NB4 (cell line): ENCODE measurements at places on chromosomes 1 and 21.

DNA sequence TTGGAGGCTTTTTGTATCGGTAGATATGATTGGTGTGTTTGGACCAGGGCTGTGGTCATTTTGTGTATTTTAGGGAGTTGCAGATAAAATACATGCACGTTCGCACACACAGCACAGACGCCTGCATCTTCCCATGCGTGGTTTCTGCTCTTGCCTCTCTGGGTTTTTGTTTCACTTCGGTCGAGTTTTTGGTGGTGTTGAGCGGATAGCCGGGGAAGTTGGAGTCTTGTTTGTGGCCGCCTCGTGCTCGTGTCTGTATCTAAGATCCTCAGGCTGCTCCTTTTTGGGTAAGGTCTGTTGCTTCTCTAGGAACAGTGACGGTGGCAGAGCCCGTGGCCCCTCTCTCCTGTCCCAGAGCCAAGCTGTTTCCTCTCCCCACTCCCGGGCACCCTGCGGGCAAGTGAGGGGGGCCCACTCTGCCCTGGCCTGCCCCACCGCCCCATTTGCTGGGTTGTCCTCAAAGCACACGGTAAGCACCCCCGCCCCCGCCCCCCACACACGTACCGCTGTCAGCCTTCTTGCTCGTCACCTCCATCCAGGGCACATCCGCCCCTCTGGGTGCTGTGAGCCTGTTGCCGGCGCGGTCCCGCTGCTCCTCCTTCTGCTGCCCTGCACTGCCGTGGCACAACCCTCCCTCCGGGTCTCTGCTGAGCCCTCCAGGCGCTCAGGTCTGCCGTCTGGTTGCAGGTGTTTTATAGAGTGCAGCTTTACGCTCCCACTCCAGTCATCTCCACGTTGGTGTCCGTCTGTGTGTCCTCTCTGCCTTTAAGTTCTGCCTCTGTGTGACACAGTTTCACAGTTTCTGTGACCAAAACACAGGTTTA is 51.9 kb downstream of the AGPAT3 start:
- peak; percentile 79 for DNase-seq

DNA sequence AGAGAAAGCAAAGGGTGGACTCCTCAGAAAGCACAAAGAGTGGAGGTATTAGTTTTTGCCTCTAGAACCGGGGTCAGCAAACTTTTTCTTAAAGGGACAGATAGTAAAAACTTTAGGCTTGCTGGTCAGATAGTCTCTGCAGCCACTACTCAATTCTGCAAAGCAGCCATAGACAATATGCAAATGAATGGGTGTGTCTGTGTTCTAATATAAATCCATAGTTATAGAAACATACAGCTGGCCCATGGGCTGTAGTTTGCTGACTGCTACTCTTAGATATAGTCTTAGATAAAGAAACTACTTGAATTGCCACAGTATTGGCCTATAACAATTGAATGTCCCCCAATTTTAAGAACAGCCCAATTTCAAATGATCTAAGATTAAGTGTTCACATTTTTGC is 101.6 kb upstream of the CACHD1 start:
- no peak for DNase-seq

DNA sequence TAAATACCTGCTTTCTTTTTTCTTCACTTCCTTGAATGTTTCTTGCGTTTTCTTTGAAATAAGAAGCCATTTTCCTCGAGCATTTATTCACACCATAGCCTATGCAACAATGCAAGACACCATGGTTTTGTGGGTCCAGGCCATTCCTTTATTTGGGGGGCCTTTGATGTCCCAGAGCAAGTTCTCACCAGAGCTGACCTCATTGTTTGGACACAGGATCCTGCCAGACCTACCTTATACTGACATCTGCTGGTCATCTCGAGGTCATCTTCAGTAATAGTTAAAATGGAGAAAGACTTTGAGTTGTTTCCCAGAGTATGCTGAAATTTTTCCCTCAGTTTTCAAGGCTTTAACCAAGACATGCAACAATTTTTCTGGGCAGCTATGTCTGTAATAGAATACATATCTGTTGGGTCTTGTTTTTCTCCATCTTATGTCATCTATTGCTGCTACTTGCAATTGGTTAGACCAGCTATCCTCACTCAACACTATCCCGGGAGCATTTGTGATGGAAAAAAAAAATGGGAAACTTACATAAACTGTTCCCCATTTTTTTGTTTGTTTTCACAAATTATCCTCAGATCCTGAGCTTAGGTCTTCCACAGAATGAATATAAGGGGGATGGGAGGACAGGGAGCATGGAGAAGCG is 34.0 kb upstream of the BACE2 start:
- DNase-seq: peak; percentile 36

DNA sequence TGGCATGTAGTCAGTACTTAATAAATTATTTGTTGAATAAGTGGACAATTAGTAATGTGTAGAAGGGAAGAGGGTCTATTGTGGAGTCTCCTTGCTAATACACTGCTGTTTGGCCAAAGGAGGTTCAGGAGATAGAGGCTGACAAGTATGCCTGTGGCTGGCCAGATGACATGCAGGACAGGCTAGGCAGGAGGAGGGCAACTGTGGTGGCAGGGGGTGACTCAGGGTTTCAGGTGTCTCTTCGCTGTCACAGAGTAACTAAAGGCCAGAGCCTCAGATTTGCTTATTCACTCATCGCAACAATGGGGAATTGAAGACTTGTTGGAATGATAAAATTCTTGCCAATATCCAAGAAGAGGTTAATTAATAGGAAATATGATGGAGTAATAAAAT is 33.1 kb downstream of the THRAP3 start:
- DNase-seq: no peak

GRCh38 chr1:11335417-11336056 is 62.5 kb downstream of the UBIAD1 start:
- DNase-seq: no peak

DNA sequence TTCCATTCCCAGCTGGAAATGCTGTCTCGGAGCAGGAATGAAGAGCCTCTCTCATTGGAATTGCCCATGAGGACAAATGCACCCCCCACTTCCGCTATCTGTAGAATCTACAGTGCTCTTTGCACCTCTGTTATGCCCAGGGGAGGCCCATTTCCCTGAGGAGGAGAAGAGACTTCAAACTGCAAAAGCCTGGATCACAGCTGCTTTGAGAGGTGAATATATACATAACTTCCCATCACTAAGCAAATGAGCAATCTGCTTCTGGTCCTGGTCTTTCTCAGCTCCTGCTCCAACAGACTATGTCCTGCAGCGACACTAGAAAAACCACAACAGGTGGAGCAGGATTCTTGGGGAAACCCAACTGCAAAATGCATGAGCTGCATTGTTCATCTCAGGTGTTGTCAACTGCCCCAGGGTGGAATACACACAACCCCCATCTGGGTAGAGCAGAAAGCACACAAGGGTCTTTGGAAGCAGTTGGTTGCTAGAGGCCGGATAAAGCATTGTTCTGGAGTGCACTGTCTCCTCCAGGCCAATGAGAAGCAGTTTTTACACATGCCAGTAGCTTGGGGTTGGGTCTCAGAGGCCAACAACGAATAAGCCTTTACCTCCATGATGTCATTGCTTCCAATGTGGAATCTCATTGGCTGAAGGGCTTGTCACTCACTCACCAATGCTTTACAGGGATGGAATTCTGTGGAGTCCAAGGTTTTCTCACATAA is 67.7 kb upstream of the RAB4A start:
- peak; percentile 60 for DNase-seq

- DNase-seq: peak; percentile 14
These were observed 64.8 kb downstream of the MYOM3 start for GRCh38 chr1:24047110-24047477.

GRCh38 chr1:86389307-86389706 is 6.8 kb downstream of the ODF2L start:
- no peak for DNase-seq

- no peak for DNase-seq
These were observed 28.3 kb upstream of the BTG2 start for GRCh38 chr1:203276916-203277545.

DNA sequence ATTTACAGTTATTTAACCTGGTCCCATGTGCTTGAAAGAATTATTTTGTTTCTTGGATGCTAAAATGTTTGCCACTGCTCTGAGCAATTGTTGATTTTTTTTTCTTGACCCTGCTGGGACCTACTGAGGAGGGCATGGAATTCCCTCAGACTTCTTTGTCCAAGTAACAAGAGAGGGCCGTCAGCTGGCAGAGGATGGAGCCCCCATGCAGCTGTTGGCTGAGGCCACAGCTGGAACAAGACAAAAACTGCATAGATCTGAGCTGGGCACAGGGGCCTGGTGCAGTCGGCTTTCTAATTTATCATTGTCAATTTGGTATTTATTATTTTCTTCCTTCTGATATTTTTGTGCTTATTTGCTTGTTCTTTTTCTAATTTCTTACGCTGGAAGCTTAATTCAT is 39.6 kb upstream of the ABCG1 start:
- DNase-seq: no peak

GRCh38 chr1:24643363-24644099 is 429 bp downstream of the SRRM1 start:
- peak; percentile 56 for DNase-seq

DNA sequence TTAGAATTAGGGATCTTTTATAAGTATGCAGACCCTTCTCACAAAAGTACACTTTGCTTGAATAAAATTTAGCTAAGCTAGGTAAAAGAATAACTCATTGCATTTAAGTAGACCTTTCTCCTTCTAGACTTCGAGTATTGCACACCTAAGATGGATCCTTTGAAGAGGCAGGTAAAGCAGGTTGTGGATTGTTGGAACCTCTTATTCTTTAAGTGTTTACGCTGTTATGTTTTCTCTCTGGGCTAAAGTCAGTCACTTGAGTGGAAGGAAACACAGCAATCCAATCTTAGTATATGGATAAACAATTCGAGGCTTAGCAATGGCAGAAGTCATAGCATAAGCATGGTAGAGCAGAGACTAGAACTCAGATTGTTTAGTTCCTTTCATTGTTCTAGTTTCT is 11.4 kb downstream of the MAGI3 start:
- DNase-seq: no peak

GRCh38 chr1:215543191-215543606 is 23.9 kb upstream of the KCTD3 start:
- peak; percentile 81 for DNase-seq

DNA sequence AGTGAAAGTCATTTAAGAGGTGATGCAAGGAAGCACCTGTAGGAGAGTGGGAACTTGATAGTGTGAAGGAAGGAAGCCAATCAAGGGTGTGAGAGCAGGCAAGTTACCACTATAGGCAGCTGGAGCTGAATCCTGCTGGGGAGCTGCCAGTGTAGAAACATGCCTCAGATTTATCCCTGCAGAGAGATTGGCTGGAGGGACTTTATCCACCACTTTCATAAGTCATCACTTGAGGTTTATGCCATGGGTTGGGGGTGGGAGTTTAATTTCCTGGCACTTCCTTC is 443.6 kb downstream of the PLPP3 start:
- no peak for DNase-seq

- DNase-seq: no peak
These were observed 456.4 kb upstream of the DEPDC1 start for GRCh38 chr1:68953311-68953710.
